ENCODE measurements at places on chromosomes 1 and 21.

DNA sequence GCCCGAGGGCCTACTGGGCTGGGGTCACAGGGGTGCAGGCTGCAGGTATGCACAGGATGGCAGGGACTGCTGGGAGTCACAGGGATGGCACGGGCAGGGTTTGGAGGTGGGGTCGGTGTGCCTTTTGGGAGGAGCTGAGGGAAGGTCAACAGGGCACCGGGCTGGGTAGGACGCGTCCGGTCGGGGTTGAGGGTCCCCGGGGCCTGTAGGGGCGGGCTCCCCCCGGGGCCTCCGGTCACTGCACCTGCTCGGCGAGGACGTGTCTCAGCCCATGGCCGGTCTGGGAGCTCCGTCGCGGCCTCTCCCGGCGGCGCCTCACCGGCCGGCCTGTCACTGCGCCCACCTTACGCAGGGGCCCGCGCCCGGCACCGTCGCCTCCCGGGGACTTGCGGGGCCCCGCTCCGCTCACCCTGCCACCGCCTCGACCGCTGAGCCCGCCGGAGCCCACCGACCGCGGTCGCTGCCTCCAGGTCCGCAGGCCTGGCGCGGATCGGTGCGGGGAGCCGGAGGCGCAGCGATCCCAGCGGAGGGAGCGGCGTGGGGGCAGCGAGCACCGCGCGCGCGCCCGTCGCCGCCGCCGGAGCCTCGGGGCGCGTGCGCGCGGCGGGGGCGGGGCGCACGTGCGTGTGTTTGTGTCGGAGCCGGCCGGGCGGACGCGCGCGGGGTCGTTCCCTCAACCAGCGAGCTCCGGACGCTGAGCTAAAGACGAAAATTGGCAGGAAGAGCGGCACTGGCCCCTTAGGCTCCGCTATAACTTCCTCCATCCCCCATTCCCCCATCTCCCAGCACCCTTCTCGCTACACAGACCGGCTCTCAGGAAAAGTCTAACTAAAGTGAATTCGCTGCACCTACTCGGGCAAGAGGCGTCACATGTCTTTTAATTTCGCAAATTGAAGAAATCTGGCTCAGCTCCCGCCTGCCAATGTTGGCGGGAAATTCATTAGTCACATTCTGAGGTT, at the start of gene AMIGO1:
Gene AMIGO1 (minus strand): TSS at position 552 of the 959 bp plus-strand sequence. CDS start 815 bp downstream, outside the sequence.
- DNase-seq = peak; percentile 68

DNA sequence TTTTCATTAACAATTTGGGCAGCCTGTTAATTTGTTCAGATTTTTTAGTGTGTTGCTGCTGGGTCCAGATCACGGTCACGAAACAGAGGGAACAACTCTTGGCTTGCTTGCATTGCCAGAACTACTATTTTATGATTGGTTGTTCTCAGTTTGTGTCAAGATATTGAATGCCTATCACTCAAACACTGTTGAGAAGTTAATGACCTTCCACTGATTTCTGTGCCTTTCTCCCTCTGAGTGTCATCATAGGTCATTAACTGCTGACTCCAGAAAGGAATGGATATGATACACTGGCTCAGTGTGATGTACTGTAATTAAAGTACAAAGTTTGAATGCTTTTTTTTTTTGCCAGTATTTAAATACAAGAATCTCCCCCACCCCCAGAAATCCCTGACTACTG, 9.2 kb downstream of the CHODL start:
- no peak for DNase-seq

DNA sequence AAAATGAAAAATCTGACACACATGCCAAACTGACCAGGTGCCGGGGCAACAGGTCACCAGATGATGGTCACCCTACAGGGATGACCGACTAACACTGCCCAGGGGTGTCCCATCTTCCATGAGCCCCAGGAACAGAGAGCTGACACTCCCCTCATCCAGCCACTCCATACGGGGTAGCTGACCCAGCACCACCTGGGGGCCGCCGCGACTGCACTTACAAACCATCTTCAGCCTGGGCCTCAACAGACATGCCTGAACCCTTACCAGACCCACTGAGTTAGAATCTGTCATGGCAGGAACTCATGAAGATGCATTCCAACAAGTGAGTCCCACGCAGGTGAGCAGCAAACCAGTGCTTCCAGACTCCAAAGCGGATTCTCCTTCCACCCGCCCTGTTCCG, 31.6 kb upstream of the AJAP1 start:
- DNase-seq = no peak

GRCh38 chr1:231866392-231867331, 240.1 kb downstream of the DISC1 start:
- peak; percentile 69 for DNase-seq

DNA sequence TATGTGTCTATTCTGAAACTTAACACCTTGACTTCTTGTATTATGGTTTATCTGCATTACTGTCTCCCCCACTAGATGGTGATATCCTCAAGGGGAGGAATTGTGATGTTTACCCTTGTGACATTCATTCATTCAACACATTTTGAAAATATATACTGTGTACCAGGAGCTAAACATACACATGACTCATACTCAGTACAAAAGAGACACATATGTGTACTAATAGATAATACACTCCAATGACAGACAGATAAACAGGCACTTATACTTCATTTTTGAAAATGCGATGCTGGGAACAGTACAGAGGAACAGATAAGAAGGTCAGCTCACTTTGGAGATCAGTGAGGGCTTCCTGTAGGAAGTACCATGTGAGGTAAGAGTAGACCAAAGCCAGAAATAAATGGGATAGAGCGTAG, 8.9 kb upstream of the RAB3GAP2 start:
- DNase-seq = no peak

DNA sequence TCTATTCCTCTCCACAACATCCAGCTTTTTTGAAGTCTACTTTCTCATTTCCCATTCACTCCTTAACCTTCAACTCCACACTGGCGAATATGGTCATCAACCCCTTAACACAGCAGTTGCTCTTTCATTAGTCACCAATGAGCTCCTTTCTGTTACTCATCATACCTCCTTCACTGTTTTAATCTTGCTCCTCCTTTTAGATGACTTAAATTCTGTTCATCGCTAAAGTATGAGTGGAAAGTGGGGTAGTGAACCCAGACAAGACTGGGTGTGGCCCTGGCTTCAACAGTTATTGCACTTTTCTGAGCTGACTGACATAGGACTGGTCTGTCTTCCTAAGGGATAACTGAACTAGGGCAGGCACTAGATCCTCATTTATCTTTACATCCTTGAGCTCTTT, 51.3 kb downstream of the AKT3 start:
- DNase-seq = no peak

- DNase-seq = no peak
Observed at GRCh38 chr1:198445872-198446271, 94.6 kb downstream of the ATP6V1G3 start.
